Stimulated activated naive B cell treated with anti-CD40 and anti-IgM and Interleukin-4, amounts not matched to agents 10 μg/mL and 1 μg/mL and 100 μg/mL, for 72 hours (primary cell): ENCODE measurements at places on chromosomes 2 and 18.
A peak's percentile ranks its signal among the peaks of the same experiment; 100 is the strongest.

DNA sequence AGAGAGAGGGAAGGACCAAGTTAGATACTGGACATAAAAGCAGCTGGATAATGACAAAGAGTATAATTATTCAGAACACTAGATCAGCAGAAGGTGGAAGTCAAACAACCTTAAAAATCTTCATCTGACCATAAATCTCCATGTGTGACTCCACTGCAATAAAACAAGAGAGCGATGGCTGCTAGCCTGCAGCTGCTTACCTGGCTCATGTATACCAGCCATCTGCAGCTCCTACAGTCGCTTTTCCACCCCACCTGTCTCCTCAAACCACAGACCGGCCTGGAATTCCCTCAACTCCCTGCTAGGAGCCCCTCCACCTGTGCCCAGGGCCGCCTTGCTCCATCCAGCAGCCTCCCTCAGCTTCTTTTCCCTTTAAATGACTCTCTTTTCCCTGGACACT lies 64.5 kb downstream of the SLC4A5 start:
- no peak for DNase-seq

DNA sequence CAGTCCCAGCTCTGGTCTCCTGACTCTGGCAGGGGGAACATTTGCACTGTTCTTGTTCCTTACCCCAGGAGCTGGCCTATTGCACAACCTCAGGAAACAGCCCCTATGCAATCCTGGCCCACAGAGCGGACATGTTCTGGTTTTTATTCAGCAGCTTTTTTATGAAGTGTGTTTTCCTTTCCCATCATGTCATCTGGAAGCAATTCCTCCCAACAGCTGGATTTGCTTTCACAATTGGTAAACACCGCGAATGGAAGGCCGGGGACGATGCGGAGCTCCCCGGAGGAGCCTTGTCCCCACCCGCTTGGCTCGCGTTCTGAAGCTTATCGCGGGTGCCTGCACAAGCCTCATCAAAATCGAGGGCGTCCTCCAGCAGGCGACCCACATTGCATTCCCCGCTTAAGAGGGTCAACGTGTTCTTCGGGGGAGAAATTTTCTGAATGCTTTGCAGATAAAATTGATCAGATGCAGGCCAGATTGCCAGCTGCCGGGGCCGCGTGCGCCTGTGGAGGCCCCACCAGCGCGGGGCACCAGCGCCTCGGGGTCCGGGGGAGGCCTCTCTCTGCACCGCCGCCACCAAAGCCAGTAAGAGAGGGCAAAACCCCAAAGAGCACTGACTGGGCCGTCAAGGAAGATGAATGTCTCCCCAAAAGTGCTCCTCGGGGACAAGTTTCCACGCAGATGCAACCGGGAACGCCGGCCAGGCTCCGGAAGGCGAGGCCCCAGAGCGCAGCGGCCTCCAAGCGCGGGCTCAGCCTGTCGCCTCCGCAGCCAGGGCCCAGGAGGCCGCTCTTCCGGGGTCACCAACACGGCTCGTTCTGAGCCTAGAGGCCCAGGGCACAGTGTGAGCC lies 60.3 kb upstream of the SP3 start:
- DNase-seq, result no peak

DNA sequence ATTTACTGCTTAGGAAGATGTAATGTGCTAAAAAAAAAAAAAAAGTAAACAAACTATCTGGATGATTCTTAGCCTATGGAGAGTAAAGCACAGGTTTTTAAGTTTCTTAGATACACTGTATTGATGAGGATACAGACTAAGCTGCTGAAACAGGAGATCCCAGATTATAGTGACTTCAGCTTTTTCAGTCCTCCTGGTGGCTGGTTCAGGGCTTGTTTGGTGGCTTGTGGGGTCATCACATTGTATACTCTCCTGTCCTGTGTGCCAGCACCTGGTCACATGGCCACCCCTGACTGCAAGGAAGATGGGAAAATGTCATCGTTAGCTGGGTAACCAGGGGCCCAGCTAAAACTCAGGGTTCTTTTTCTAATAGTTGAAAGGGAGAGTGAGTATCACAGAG lies 31.4 kb downstream of the RAB31 start:
- no peak for DNase-seq

DNA sequence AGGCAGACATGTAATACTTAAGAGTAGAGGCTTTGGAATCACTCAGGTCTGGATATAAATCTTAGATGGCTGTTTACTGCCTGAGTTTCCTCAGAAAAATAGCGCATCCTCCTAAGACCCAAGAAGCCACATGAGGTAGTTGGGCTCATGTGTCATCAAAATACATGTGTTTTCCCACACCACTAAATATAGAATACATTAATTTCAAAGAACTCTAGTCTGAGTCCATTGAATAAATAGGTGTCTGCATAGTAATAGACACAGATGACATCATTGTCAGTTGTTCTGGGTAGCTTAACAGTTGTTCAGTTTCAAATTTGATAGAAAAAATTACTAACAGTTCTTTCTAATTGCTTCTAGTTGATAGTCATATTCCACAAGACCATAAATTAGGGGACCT lies 9.6 kb downstream of the PPP1R1C start:
- DNase-seq, result no peak

- peak; percentile 59 for DNase-seq
Measured at GRCh38 chr2:227462462-227462951, 9.4 kb upstream of the AGFG1 start.

- peak; percentile 40 for DNase-seq
Measured at GRCh38 chr2:101419096-101419663, 31.9 kb upstream of the CREG2 start.

- DNase-seq, result peak; percentile 67
Measured at GRCh38 chr2:46548103-46548486, 68.7 kb downstream of the TMEM247 start.

- DNase-seq, result no peak
Measured at GRCh38 chr18:80173060-80173459, 64.0 kb downstream of the ADNP2 start.

DNA sequence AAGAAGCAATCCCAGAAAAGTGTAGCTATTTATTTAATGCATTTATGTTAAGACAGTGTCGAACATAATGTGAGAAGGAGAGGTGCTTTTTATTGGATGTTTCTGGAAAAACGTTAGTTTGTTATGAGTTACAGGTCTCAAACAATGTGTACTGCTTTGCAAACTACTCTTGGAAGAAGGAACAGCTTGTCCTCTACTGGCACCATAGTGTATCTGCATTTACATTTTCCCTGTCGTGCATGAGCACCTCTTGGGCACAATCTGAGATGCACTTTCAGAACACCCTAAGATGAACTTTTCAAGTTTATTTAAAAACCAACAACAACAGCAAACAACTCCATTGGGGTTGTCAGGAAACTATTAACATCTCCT lies 22.8 kb downstream of the CCNYL1 start:
- DNase-seq, result no peak

GRCh38 chr2:148812306-148812705 lies 62.7 kb upstream of the KIF5C start:
- DNase-seq, result no peak

- DNase-seq, result no peak
Measured at GRCh38 chr2:26068602-26069298, 34.9 kb downstream of the RAB10 start.

DNA sequence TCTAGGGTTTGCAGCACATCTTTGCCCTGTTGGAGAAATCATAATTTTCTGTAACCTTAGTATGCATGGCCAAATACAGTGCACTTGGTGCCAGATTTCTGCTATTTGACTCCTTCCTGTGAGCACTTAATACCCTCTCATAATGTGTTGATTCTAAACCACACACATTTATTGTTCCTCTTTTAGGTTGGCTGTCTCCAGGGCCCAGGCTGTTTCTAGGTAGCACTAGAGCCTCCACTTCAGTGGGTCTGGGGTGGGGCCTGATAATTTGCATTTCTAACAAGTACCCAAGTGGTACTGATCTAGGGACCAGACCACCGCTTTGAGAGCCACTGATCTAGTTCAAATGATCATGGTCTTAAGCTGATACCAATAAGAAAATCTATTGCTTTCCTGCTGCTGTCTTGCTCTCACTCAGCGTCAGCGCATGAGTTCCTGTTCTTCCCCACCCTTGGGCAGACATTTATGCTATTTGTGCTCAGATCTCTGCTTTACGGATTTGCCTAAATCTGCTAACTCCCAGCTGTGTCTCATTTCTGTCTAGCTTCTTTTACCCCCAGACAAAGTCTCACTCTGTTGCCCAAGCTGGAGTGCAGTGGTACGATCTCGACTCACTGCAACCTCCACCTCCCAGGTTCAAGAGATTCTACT lies 7.4 kb downstream of the PTRHD1 start:
- DNase-seq, result peak; percentile 63

- no peak for DNase-seq
Measured at GRCh38 chr2:122216071-122216470, 460.6 kb downstream of the TSN start.

DNA sequence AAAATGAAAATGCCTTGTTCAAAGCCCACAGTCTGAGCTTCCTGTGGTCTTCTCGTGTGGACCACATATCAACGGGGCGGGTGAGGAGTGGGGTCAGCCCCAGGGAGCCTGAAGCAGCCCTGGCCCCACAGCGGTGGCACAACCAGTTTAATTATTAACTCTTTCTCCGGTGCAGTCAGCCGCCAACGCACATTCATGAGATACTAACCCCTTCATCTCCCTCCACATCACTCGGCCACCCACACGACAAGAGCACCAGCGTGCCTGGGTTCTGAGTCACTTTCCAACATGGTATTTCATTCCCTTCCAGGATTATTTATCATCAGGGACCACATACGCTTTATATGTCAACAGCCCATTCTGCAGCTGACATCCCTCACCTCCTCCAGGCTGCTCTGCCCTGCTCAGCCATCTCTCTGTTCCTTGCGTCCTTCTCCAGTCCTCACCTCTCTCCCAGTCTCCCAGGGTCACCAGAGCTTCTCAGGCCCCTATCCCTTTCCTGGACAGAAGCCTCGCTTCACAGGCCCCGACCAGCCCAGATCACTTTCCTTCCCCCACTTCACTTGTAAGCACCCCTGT lies 48.0 kb upstream of the ID2 start:
- DNase-seq, result no peak

GRCh38 chr2:12605936-12606335 lies 110.8 kb upstream of the TRIB2 start:
- DNase-seq, result no peak

DNA sequence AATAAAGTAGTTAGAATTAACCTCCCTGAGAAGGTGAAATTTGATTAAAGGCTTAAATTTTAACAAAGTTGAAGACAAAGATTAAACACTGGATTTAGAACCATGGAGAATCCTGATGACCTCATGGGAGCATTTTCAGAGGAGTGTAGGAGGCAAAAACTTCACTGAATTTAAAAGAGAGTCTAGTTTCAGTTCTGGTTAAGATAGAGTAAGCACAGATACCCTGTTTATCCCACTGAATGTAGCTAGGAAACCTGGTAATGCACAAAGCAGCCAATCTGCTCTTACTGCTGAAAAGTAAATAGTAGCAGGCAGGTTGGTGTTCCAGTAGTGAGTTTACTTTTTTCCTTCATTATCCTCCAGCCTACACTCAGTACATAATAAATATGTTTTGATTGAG lies 654.9 kb upstream of the SYT4 start:
- DNase-seq, result no peak

GRCh38 chr2:109317471-109318095 lies 188.6 kb downstream of the SH3RF3 start:
- no peak for DNase-seq
